ENCODE measurements at places on chromosomes 2 and 18.
A peak's percentile ranks its signal among the peaks of the same experiment; 100 is the strongest.

DNA sequence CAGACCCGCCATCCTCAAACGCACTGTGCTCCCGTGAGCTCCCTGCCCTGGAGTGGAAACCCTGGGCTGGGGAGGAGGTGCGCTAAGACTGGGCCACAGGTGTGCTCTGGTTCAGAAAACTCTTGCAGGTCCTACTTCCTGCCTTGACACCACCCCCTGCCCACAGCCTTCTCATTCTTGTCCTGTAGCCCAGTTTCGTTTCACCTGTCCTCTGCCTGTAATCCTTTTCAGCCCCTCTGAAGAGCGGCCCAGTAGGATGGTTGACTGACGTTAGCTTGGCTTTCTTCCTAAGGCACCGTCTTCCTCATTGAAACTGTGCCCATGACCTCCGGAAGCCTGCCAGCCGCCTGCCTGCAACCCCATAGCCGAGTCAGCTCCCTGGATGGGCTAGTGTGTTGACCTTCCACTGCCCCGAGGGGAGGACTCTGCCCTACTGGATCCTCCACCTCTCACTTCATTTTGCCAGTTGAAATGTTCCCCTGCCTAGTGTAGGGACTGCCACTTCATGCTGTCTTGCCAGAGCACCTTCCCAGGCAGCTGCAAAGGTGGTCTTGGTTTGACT is 116.9 kb downstream of the AGAP1 start:
- no peak for DNase-seq

- DNase-seq, result no peak
These were observed 104.2 kb downstream of the ASAP2 start for GRCh38 chr2:9310798-9311197.

- no peak for DNase-seq
These were observed 206.2 kb upstream of the COPS8 start for GRCh38 chr2:236879416-236879963.

- no peak for DNase-seq
These were observed 319.0 kb downstream of the BCL11A start for GRCh38 chr2:60234274-60234986.

GRCh38 chr18:22451796-22452195 is 34.1 kb upstream of the CTAGE1 start:
- DNase-seq, result no peak

GRCh38 chr2:24690524-24690923 is 102.7 kb downstream of the PTRHD1 start:
- no peak for DNase-seq

GRCh38 chr2:48691935-48692691 is 63.4 kb downstream of the LHCGR start:
- no peak for DNase-seq

- no peak for DNase-seq
These were observed 161.4 kb downstream of the MYO3B start for GRCh38 chr2:170339322-170339721.

GRCh38 chr2:42184346-42184745 is 15.2 kb downstream of the EML4 start:
- DNase-seq, result no peak

GRCh38 chr2:190678444-190679162 is 29.7 kb downstream of the NAB1 start:
- DNase-seq, result peak; percentile 46

GRCh38 chr2:113068706-113069485 is 1.1 kb downstream of the IL1F10 start:
- no peak for DNase-seq

GRCh38 chr2:40173276-40173675 is 278.6 kb downstream of the SLC8A1 start:
- peak; percentile 51 for DNase-seq

GRCh38 chr2:168912466-168912865 is 11.4 kb downstream of the G6PC2 start:
- no peak for DNase-seq

DNA sequence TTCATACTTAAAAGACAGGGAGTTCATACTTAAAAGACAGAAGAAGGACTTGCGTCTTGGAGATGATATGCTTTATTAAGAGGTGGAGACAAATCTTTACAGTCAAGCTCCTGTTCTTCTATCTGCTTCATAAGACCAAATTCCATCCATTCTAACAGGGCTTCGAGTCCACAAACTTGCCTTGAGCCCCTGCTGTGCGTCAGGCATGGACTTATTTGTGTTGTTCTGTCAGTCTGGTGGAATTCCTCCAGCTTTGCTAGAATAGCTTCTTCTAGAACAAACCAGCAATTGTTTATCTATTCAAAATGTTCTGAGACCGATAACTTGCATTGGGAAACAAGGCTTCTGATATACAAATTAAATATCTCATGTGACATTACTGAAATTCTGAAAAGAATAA is 73.9 kb upstream of the SOX11 start:
- no peak for DNase-seq

- no peak for DNase-seq
These were observed 10.8 kb downstream of the SPDYA start for GRCh38 chr2:28821295-28821958.

- peak; percentile 78 for DNase-seq
These were observed 186.1 kb upstream of the STON1 start for GRCh38 chr2:48343571-48344440.

DNA sequence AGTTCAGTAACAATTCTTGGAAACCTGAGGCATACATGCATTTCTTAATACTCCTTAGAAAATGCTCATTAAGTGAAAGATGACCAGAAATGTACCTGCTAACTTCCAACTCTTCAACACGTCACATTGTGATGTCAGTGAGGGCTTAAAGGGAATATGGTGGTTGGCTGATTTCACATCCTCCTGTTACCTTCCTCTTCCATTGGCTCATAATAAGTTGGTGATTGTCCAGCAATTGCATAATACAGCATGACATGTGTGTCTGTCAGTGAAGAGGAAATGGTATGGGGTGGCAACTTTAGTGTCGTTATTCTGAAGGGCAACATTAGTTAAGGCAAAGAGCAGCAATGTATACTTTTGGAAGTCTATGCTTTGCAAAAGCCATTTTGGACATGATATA is 26.0 kb downstream of the PLEK start:
- no peak for DNase-seq

DNA sequence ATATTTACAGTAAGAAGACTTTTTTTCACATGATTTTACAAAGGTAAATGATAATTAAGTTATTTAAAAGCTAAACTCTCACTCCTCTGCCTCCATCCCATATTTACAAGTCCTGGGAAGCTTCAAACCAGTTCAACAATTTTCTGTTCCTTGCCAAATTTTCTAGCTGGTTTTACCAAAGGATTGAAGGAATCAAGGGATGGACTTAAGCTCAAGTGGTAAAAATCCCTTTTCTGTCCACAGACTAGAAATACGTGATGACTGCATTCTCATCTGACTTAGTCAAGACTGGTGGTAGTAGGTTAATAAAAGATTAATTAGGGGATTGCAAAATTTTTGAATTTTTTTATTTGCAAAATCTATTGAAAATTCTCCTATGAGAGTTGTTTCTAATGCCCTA is 297.3 kb downstream of the MTX2 start:
- DNase-seq, result no peak

DNA sequence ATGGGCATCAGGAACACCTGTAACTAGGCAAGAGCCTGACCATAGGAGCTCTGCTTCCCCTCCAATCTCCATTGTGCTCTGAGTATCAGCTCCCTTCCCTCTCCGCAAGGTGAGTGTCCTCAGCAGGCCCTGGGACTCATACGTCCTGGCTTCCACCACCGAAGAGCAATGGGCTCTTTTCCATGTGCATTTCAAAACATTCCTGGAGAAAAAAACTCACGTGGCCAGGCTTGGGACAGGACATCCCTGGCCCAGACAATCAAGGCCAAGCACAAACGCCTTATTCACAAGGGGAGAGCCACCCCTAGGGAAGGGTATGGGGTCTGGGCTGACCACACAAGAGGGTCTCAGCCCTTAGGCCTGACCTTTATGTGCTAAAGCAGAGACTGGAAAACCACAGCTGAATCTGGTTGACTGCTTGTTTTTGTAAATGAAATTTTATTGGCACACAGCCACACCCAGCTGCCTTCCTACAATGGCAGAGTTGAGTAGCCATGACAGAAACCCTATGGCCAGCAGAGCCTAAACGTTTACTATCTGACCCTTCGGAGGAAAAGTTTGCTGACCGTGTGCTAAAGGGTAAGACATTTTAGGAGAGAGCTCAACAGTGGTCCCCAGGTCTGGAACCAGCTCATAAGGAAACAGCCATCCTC is 175.7 kb upstream of the ARL4C start:
- peak; percentile 29 for DNase-seq

DNA sequence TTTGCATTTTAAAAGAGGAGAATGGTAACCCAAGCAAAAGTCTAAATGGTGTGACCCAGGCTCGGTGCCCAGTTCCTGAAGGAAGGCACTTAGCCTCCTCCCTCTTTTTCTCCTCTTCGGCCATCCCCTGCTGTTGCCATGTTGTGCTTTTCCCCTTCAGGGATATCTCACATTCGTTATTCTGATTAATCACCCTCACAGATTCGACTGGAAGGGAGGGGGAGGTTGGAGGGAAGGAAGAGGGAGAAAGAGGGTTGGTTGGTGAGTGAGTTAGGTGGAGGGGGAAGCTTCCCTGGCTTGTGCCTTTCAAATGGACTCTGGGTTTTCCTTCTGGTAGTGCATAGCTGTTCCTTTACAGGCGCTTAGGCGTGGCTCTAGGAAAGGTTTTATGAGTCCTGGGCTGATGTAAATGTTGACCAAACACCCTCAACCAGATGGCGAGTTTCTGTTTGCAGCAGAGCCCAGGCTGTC is 39.0 kb upstream of the LYPD6B start:
- peak; percentile 57 for DNase-seq

GRCh38 chr2:118791483-118791882 is 56.0 kb downstream of the EN1 start:
- no peak for DNase-seq

- DNase-seq, result peak; percentile 78
These were observed 95.1 kb downstream of the ZFP36L2 start for GRCh38 chr2:43131051-43131889.

GRCh38 chr18:58287353-58288274 is 243.6 kb downstream of the NEDD4L start:
- DNase-seq, result no peak

DNA sequence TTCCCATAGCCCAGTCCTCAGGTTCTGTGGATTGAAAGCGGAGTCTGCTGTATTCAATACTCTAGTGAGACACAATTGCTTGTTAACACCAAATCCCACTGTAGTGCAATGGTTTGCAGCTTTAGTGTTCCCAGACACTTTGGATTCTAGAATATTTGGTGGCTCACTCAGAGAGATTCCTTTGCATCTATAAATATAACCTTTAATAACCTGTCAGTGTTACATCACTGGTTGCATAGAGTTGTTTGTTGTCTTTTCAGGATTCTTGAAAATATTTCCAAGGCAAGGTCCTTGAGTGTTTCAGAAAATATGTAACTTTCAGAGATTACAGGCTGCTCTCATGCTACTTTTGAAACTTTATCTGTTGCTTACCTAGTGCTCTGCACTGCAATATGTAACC is 157.5 kb downstream of the ZEB2 start:
- no peak for DNase-seq

DNA sequence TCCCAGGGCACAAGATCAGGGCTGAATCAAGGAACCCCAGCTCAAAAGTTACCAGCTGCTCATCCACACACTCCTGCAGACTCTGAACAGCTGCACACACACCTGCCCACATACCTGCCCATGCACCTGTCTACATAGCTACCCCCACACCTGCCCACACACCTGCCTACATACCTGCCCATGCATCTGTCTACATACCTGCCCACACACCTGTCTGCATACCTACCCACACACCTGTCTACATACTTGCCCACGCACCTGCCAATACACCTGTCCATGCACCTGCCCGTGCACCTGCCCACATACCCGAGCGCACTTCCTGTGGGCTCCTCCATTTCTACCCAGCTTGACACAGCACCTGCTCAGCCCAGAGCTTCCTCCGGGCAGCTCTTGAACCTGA is 122.8 kb upstream of the AGAP1 start:
- no peak for DNase-seq

GRCh38 chr2:182166406-182166805 is 180.8 kb downstream of the PPP1R1C start:
- DNase-seq, result no peak

GRCh38 chr2:79876430-79876829 is 363.6 kb downstream of the CTNNA2 start:
- no peak for DNase-seq

DNA sequence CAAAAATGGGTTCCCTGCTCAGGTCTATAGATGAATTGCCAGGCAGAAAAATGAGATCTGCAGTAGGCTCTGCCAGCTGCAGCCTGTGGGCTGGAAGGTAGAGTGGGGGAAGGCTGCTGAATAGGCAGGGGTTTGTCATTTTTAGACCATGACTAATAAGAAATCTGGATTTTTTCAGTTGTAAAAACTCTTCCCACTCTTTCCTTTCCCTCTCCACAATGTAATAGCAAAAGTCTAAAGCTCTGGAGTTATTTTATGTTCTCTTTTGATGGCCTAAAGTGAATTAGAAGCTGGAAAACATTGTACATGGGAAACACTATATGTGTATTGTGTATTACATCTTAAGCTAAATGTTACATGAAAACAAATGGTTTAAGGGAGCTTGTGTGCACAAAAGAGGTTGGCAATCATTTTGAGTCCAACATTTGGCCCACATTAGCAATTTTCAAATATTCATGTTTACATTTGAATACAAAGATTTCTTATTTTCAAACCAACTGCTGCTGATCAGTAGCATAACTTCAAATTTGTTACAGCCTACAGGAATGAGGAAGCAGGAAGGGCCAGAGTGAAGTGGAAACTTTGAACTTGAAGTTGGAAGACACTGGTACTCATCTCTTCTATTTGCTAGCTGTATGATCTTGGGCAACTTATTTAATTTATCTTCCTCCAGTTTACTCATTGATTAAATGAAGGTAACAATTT is 407.1 kb downstream of the SLC4A3 start:
- peak; percentile 55 for DNase-seq

DNA sequence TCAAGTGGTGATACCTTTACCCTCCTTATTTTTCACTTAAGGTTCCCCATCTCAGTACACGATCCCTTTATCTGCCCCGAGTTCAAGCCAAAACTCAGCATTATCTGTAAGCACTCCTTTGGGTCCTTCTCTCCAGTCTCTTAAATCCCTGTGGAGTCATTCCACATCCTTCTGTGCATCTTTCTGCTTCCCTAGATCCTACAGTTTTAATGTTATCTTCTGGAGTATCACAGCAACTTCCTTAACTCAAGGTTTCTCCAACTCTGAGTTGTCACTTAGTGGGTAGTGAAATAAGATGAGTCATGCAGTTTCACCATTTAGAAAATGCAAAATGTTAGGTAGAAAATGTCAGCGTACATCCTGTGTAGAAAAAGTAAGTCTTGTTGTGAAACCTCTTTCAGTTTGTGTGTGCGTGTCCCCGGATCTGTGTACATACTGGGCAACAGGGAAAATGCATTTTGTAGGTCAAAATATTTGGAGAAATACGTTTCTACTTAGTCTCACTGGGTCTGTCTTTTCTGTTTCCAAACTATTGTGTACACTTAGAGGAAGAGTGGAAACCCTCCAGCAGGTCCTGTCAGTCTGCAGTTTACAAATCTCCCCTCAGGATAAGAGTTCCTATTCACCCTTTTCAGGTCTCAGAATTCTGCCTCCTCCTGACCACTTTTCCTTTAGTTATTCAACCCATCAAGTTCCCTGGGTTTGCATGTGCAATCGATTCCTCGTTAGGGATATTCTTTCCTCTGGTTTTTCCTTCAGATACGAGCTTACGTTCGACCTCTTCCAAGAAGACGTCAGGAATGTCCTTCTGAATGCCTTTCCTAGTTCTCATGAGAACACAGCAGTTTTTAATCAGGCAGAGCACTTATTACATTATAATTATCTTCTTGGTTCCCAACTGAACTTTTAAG is 154.8 kb downstream of the TGIF1 start:
- peak; percentile 91 for DNase-seq

GRCh38 chr2:12402440-12403139 is 314.1 kb upstream of the TRIB2 start:
- no peak for DNase-seq

GRCh38 chr2:78876316-78876688 is 149.2 kb upstream of the REG3G start:
- no peak for DNase-seq
